Putamen (tissue), 1 donor: ENCODE measurements at places on chromosomes 5 and 9.

DNA sequence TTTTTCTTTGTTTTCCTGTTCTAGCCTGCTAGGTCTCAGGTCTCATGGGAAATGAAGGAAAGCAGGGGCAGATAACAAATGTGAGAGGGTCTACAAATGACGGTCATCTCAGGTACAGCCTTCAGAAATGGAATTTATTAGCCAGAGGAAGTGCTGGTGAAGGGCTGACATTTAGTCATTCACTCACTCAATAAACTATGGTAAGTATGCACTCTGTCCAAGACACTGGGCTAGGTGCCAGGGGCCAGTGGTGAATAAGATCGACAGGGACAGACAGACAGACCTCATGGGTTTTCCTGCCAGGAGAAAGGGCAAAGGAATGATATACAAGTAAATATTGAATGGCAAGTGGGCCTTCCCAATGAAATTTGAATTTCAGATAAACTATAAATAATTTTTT lies 6.3 kb downstream of the PDE6A start:
- DNase-seq = no peak

GRCh38 chr9:111037708-111038330 lies 451 bp downstream of the LPAR1 start:
- DNase-seq = no peak

DNA sequence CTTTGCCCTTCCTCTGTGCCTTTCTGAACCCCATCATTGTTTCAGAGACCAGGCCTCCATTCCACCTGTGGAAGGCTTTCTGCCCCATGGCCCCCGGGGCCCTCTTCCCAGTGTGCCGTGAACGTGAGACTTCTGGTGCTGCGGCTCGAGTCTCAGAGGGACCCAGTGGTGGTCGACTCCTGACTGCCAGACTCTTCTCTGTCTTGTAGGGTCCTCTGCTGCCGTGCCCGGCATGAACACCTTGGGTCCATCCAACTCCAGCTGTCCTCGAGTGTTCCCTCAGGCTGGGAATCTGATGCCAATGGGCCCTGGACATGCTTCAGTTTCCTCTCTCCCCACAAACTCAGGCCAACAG lies 20.1 kb upstream of the LTC4S start:
- no peak for DNase-seq

- DNase-seq = no peak
Observed at GRCh38 chr5:106127341-106127781, 1543.4 kb downstream of the EFNA5 start.

DNA sequence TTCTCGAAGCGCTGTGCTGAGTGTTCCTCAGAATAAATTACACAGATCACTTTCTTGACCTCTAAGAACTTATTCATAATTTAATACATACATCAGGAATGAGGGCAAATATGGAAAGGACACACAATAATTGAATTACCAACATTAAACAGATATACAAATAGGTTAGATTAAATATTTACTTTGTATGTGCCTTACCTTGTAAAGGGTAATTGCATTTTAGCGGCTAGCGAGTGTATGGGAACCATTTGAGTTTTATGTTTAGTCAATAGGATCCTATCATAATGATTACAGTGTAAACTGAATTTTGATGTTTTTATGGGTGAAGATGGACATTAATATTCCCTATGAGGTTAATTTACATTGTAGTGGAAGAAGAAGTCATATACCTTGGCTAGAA lies 1187.1 kb upstream of the WWC1 start:
- DNase-seq = no peak

GRCh38 chr9:135342206-135343130 lies 137.1 kb upstream of the PPP1R26 start:
- no peak for DNase-seq

DNA sequence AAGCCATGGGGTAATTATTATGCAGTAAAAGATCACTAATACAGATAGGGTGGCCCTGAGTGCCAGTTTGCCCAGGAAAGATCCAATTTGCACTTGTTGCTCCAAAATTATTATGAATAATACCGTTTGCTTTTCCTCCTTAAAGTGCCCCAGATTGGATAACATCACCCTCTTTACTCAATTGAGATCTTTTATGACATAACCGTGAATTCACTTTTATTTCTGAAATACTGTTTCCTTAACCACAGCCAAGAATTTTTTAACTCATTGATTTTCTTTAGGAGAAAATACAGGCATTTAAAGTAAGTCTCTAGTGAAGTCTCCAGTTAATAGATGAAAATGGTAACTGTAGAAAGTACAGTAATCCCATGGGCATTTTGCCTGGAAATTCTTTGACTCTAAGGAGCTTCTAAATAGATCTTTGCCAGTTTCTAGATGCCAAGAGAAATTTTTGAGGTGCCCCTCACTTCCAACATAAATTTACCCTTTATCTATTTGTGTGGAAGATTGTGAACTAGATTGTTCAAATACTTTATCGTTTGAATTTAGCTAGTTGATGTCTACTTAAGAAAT lies 99.2 kb downstream of the UHRF2 start:
- no peak for DNase-seq

DNA sequence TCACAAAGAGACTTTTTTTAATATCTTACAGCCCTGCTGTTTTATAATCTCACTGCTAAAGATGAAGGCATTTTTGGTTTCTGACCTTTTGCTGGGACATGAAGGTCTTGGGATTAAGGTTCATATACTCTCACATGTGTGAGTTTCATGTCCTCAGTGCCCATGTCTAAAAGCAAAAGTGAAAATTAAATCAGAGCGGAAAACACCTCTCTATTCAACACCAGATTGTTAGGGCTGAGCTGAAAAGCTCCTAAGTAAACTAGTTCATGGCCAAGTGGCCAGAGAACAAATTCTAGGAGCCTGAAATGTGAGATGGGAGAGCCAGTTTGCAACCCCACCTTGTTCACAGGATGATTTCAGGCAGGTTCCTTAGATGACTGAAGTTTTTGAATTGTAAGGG lies 110.9 kb downstream of the GRIA1 start:
- no peak for DNase-seq

DNA sequence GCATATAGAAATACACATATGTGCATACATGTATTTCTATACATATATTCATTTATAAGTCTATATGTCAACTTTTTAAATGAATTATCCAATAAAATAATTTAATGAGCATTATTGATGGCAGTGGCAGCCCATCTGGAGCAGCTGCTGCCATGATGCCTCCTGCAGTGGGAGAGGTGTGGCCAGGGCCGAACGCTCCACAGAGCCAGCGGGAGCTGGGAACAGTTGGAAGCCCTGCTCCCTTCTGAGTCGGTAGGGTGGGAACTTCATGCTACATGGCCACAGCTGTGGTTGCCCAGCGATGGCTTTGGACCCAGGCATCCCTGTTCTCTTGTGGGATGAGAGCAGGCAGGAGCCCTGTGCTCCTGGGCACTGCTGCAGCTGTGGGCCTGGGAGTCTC lies 812.4 kb upstream of the CTNND2 start:
- no peak for DNase-seq

DNA sequence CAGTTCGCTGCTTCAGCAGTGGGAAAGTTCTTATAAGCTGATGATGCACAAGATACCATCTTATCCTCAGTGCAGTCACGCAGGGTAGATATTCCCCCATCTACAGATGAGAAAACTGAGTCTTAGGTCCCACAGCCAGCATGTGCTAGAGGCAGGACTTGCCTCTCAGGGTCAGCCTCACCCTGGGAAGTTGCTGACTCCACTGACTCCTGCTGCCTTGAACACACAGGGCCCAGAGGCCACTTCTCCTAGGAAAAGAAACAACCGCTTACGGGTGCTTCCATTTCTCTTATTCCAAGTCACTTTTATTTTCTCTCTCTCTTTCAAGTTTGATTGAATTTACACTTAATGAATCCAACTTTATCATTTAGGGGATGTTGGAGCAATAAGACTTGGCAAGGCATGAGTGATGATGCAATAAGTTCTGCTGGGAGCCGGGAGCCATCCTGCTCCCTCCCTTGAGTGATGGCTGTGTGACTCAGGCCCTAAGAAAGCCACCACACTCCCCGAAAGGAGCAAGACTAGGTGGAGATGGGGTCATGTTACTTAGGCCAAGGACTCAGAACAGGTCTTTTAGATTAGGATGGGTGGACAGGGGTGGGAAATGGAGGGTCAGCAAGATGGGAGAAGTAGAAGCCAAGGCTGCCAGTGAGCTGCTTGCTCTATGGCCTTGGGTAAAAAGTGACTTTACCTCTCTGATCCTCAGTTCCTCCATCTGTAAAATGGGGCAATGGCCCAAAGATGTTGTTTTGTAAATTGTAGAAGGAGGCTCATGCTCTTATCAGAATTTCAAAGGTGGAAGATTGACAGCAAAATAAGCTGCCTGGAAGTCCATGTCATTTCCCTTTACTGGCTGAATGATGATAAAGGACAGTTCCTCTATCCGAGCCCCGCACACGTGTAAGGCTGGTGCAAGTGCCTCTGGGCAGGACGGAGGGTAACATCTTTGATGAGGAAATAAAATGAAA lies 67.4 kb upstream of the ZNF618 start:
- no peak for DNase-seq
